ENCODE measurements at places on chromosomes 2 and 18.
A peak's percentile ranks its signal among the peaks of the same experiment; 100 is the strongest.

DNA sequence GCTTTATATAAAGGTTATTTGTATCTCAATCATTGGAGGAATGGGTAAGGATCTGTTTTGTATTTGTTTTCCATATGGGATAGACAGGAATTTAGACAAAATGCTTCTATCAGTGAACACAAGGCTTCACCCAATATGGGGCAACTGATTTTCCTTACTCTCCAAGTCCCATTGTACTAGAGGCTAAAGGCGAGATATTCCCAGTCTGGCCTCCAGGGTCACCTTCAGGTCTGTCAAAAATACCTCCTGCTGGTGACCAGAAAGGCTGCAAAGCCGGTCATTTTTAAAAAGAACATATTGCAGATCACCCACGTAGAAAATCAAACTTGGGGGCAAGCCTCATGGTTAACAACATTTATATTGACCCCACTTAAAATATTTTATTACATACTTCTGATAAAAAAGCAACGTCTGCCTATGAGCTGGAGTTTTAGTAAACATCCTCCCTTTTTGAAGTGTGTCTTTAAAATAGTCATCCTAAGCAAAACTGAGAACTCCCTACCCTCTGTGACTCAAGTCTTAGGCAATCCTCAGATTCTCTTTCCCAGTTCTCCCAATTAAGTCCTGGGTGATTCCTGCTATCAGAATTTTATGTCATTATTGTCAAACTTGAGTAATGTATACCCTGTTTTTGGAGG lies 276.6 kb downstream of the MREG start:
- no peak for DNase-seq

DNA sequence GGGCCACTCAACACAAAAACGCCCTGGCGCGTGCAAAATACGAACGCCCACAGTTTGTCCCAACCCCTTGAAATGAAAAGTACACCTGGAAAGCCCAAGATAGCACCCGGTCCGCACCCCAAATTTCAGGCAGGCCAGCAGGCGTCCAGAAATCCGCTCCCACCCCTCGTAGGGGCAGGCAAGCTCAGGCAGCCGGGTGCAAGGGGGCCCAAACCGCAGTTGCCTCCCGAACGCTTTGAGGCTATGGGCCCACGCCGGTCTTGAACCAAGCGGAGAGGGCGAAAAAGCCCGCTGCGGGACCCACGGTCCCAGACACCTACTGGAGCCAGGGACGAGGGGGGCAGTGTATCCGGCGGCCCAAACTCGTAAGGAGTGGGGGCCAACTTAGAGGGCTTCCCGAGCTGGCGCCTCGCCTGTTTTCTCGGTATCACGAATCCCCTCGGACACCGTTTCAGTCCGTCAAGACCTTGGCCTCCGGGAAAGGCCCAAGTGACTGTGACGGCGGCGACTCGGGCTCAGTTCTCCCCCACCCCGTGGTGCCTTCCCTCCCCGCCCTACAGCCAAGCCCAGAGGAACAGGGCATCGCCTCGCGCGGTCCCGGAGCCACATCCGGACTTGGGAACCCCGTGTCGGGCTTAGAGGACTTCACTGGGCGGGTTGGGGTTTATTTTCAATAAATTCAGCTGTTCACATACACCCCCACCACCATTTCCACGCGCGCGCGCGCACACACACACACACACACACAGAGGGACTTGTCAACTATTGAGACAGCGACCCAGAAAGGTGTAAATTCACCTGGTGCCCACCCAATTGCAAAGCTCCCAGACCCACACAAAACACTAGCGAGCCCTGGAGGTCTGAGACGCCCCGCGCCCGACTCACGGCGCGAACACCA lies 6.2 kb upstream of the SATB2 start:
- no peak for DNase-seq

DNA sequence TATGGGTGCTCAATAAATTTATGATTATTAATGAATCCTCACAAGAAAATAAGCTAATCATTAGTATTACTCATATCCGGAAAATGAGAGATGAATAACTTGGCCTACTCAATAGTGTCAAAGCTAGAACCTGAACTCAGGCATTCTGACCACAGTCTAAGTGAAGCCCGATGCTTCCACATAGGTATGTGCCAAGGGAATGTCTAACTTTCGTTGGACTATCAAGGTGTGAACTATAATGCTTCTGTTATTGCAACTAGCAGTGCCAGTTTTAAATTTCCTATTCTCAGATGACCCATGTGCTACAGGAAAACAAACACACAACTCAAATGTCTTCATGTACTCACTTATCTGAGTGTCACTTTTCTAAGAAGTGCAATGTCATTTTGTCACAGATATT lies 1.8 kb downstream of the BARD1 start:
- DNase-seq: no peak

DNA sequence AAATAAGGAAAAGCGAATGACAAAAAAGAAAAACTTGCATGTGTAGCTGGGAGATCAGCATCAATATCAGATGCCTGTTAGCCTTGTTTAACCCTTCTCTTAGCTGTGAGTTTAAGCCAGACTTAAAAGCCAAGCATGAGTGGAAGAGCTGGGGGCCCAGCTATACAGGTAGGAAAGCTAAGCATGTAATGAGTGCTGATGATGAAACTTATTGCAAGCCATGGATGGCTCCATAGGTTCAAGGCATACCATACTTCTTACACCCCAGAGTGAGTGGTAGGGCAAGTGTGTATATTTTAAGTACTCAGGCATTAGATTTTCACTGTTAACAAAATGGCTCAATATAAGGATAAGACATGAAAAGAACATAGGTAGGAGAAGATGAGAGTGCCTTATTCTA lies 28.0 kb downstream of the RBBP8 start:
- no peak for DNase-seq

DNA sequence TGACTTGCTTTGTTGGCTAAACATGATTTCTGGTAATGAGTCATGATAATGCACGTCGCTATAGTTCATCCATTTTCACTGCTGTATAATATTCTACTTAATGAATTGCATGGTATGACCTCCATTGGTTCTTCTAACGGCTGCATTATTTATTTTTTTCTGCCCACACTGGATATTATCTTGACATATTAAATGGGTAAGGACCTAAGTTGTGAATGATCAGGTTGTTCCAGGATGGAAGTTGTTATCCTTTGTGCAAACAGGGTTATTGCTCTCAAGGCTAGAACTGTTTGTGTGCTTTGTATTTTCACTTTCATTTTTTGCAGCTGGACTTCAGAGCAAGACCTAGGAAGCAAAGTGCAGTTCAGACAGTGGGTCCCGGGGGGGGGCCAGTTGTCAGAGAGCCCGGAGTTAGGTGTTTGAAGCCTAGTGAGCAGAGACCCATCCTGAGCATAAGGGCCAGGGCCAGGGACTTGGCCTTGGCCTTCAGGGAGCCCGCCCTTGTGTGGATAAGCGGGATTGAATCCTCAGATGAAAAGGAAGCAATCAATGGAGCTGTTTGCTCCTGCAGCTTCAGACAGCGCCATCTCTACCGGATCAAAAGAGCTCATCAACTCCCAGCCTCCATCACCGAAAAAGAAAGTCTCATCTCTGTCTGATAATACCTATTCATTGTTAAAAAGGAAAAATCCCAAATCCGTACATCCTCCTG lies 48.2 kb downstream of the AGAP1 start:
- DNase-seq: no peak

DNA sequence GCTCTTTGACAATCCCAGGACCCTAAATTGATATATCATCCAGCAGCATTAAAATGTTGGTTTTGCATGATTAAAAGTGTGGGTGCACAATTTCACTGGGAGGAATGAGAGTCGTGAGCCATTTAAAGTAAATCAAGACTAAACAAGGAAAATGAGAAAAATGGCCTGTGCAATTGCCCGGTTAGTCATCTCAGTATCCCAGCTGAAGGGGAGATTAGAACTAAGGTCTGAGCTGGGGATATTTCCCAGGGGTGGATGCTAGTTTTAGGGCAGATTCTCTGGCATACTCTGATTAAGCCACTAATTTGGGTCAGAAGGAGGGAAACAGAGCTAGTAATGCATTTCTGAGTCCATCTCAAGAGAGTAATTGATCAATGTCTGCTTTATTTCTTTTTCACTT lies 177.2 kb downstream of the EN1 start:
- no peak for DNase-seq

DNA sequence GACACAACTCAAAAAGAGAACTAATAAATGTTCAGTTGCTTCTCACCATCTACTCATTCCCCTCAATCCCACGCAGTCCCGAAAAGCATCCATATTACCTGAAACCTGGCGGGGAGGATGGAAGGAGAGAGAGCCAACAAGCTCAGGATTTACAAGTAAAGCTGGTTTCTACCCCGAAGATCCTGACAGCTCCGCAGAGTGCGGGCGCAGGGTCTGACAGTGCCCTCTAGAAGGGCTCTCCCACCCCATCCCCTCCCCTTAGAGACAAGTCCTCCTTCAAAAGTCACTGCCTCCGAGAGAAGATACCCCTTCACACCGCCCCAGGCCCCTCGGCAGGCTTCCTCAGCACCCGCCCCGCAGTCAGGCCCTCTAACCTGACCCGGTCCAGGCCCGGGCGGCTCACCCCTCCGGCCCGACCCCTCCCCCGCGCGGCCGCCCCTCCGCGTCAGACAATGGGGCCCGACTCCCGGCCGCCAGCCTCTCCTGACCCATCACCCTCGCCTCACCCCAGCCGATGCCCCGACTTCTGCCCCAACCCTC lies 550 bp downstream of the RAB1A start:
- no peak for DNase-seq

GRCh38 chr2:169143998-169144397 lies 74.6 kb downstream of the DHRS9 start:
- no peak for DNase-seq

GRCh38 chr2:119489232-119489952 lies 34.9 kb downstream of the SCTR start:
- DNase-seq: no peak

- no peak for DNase-seq
These were observed 788.7 kb upstream of the KLHL29 start for GRCh38 chr2:22596306-22596705.

DNA sequence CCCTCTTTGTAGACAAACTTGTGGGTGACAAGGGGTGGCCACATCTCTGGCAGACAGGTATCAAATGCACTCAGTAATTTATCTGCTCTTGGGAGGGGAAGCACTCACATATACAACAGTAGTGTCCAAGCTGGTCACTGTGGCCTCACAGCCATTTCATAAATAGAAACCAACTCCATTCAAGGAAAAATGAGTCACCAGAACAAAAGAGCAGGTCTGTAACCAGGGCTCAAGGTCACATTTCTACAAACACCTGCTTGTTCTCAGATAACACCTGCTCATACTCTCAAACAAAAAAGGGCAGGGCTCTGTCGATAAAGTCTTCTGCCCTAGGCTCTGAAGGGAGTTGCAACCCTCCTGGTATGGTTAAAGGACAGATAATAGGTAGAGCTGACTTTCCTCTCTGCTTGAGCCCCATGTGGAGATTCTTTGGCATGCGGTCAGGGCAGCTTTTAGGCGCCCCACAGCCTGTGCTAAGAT lies 459.0 kb downstream of the BCL11A start:
- DNase-seq: no peak

DNA sequence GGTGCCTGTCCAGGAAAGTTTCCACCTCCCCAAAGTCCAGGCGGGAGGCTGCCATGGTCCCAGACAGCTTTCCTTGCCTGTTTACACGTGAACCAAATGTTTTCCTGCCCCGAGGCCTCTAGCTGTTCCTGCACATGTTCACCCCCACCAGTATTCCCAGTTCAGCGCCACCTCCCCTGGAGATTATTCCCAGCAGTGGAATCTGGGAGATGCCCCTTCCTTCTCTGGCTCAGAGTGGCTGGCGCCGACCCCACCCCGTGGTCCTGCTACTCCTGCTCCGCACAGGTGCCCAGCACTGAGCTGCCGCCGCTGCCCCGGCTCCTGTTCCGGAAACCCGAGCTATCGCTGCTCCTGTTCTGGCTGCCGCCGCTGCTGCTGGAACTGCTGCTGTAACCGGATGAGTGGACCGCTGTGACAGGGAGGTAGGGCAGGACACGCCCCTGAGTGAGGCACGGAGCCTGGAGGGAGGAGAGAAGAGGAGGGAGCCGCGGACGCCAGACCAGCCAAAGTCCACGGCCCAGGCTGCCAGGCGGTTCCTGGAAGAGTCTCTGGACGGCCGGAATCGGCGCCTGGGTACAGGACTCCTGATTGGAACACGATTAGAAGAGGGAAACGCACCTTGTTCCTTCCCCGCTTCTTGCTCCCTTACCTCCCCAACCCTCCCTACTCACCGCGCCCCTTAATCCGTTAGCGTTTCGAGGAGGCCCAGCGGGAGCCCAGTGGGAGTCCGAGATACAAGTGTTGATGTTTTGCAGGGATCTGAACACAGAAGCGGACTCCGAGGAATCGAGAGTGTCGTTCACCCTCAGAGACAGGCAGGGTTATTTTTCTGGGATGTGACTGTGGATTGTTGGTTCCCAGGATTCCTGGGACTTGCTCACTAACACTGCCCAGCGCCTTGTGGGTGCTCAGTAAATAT lies at the start of gene PDE11A:
Gene PDE11A, minus strand, starts transcription at position 395 of the 919 bp plus-strand sequence. Its CDS starts 340 bp downstream, at position 55.
- peak; percentile 70 for DNase-seq

- DNase-seq: no peak
These were observed 19.9 kb upstream of the SCYGR1 start for GRCh38 chr2:227407591-227408151.

GRCh38 chr2:239273280-239274234 lies 127.3 kb downstream of the HDAC4 start:
- DNase-seq: no peak

DNA sequence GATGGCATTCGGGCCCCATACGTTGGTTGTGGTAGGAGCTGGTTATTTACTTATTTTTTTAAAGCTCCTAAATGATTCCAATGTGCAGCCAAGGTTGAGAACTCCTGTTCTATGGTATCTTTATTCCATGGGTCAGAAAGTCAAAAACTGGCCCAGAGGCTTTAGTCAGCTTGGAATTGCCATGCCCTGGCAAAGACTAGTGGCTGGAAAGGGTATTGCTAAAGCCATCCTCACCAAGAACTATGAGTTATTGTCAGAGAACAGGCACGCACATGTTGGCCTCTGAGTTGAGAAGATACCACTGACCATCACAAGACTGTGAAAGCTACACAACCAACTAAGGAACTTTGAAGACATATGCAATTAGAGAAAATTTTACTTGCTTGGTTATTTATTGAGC lies 47.9 kb upstream of the ACMSD start:
- DNase-seq: no peak

- peak; percentile 43 for DNase-seq
These were observed 56.2 kb upstream of the ATP8B1 start for GRCh38 chr18:57859314-57859713.

DNA sequence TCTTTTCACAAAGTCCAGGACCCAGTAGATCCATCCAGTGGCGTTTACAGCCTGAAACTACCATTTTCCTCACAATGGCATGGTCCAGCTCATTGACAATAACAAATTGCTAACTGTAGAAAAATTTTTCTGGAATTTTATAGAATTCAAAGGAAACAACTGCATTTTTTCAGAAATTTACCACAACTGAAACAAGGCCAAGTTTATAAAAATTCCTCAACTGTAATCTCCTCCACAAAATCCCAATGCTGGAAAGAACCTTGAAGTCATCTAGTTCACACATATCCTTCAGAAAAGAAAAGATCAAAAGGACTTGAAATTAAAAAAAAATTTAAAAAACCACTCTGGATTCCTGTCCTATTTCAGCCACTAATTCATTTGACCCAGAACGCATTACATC lies 226.0 kb upstream of the CTAGE1 start:
- no peak for DNase-seq

All from COR-L47 (cell line).